ENCODE measurements at places on chromosomes 7 and 10.

- no peak for DNase-seq
Observed at GRCh38 chr7:131104596-131105293, 222.9 kb upstream of the MKLN1 start.

- DNase-seq, result no peak
Observed at GRCh38 chr10:36677431-36677768, 448.0 kb upstream of the ANKRD30A start.

- no peak for DNase-seq
Observed at GRCh38 chr7:5210751-5211338, 20.8 kb downstream of the WIPI2 start.

DNA sequence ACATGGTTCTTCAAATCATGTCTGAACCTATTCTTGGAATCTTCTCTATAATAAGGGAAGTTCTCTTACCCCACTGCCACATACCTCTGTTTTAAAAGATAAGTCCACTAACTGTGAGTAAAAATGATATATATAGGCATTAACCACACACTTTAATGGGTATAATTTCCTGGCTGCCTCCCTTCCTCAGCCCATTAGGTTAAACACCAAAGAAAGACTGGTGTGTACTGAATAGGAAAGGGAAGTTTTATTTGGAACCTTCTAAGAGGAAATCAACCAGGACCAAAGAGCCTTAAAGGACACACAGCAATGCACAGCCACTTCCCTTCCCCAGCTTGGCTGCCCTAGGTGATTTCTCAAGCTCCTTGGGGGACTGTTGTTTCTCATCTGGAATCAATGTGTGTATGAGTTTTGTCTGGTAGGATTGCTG, 5.0 kb upstream of the WBP1L start:
- DNase-seq, result no peak
